Panc1 (cell line): ENCODE measurements at places on chromosomes 2 and 18.

GRCh38 chr2:161992531-161992930 lies 81.5 kb downstream of the DPP4 start:
- no peaks in the 10 kb centered on the region for H3K27me3 ChIP-seq
- H3K27ac ChIP-seq: no peak overlapping the region
- H3K4me1 ChIP-seq: no peaks in the 10 kb centered on the region
- no peak overlapping the region for H3K4me3 ChIP-seq
- no peaks in the 10 kb centered on the region for H3K36me3 ChIP-seq
- no peak for DNase-seq

GRCh38 chr2:175234153-175234552 lies 52.6 kb upstream of the ATP5MC3 start:
- no peak overlapping the region for H3K4me3 ChIP-seq
- DNase-seq: no peak
- H3K4me1 ChIP-seq: no peaks in the 10 kb centered on the region
- H3K36me3 ChIP-seq: no peaks in the 10 kb centered on the region

DNA sequence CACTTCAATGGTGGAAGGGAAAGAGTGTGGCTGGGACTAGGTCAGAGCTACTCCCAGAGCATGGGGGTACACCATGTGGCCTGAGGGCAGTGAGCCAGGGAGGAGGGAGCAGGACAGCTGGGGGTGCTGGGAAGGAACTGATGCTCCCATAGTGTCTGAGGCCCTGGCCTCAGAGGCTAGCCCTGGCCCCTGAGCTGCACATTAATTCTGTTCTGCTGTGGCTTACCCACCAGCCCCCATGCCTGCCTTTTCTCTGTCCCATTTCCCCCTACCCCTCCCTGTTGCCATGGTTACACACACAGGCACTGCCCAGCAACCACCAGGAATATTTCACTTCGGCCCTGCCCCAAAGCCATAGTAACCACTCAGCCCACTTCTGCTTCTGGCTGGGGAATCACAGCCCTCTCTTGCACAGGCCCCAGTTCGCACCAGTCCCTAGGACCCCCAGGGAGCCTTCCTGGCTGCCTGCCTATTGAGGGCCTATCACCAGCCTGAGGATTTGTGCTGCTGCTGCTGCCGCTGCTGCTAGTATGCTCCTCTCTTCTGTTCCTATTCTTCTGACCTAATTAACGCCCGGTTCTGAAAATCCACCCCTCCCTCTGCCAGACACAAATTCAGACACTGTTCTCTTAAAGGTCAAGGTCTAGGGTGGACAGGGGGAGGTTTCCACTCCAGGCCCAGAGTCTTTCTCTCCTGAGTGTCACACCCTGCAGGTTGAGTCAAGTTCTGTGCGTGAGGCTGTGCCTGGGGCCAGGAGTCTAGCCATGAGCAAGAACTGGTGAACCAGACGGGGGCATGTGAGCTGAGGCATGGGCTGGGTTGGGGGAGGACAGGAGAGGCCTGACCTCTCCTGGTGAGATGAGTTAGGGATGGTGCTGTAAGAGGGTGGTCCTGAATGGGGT lies 87.1 kb upstream of the MCFD2 start:
- DNase-seq: no peak
- H3K27ac ChIP-seq: no peak overlapping the region
- H3K4me3 ChIP-seq: no peak overlapping the region
- no peaks in the 10 kb centered on the region for H3K27me3 ChIP-seq
- H3K4me1 ChIP-seq: no peaks in the 10 kb centered on the region

GRCh38 chr2:28274911-28275685 lies 117.6 kb upstream of the FOSL2 start:
- H3K27ac ChIP-seq: peak overlapping the region; percentile 92
- no peaks in the 10 kb centered on the region for H3K27me3 ChIP-seq
- H3K36me3 ChIP-seq: no peaks in the 10 kb centered on the region
- H3K4me1 ChIP-seq: peaks cover 44% of the 10 kb centered on the region

DNA sequence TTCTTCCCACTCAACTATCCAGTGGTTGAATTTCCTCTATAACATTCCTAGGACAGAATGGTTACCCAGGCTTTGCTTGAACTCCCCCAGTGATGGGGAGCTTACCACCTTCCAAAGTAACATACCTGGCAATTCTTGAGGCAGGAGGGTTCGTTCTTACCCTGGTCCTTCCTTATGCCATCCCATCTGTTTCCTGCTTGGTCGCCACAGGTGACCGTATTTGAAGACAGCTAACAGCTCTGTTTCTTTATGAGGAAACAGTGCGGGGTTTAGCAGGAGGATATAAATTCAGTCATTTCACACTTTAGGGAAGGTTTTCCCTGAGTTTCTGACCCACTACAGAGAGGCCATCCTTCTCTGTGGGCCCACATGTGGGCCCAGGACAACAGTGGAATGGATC lies 42.6 kb downstream of the FOSL2 start:
- no peak overlapping the region for H3K27ac ChIP-seq
- H3K4me3 ChIP-seq: no peak overlapping the region
- no peaks in the 10 kb centered on the region for H3K36me3 ChIP-seq
- no peaks in the 10 kb centered on the region for H3K27me3 ChIP-seq
- no peak for DNase-seq

- no peak for DNase-seq
- no peaks in the 10 kb centered on the region for H3K4me1 ChIP-seq
- no peak overlapping the region for H3K27ac ChIP-seq
- no peak overlapping the region for H3K4me3 ChIP-seq
These were observed 52.9 kb upstream of the EML6 start for GRCh38 chr2:54670485-54671009.

DNA sequence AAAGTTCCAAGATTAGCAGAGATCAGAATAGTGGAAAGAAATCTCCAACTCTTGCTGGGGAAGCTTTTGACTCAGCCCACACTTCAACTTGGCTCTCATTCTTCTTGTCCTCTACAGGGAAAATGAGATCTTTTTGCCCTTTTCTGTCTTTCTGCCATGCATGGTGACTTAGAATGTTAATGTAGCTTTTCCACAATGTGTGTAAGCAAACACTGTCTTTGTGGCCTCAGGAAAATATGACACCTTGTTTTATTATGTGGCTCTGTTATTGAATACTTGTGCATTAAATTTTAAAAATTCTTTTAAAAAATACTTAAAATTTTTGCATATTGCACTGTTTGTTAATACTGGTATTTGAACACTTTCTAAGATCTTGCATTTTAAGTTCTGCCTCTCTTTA lies 65.4 kb upstream of the WDR75 start:
- H3K36me3 ChIP-seq: no peaks in the 10 kb centered on the region
- no peaks in the 10 kb centered on the region for H3K27me3 ChIP-seq
- no peak overlapping the region for H3K4me3 ChIP-seq
- H3K4me1 ChIP-seq: no peaks in the 10 kb centered on the region; the same call in 1 of the 2 replicates

DNA sequence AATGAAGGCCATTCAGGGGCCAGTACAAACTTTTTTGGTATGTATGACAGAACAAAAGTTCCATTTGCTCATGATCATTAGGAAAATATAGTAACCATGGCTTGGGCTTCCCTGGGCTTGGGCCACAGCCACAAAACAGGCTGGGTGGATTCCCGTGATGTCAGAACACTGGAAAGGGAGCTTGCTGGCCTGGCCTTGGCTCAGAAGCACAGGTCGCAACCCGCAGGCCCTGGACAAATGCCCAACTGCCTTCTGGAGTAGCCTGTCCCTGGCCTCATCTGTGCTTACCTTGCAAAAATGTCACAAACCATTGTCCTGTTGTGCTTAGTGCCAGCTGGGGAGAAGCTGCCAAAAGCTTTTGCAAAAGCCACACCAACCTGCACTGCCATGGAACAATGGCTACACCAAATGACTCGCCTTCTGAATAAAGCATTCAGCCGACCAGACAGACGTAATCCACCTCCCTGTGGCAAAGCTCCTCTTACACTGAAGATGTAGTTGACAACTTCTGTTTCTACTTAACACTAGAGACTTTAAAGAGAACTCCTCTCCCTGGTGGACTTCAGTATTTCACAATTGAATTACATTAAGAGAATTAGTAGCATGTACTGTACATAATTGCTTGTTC lies 125.5 kb downstream of the ANKRD44 start:
- H3K27me3 ChIP-seq: no peaks in the 10 kb centered on the region
- no peak overlapping the region for H3K4me3 ChIP-seq
- no peaks in the 10 kb centered on the region for H3K36me3 ChIP-seq
- no peak overlapping the region for H3K27ac ChIP-seq
